ENCODE measurements at places on chromosomes 3 and 15. TPM values are rescaled to one million over a fixed set of nuclear protein-coding genes. Genes with fewer than 3 reads are reported as not detected.

The GOLGA6L10 gene
- 2.8 TPM for polyA plus RNA-seq

The ATP13A5 gene
- polyA plus RNA-seq: 1.2 TPM

The TMEM207 gene
- not detected for polyA plus RNA-seq

The GATM gene
- 2.5 TPM for polyA plus RNA-seq

The TUBGCP5 gene
- 7.6 TPM for polyA plus RNA-seq

The KLHL6 gene
- 3.4 TPM for polyA plus RNA-seq

The GPR149 gene
- not detected for polyA plus RNA-seq

The EFHB gene
- 1.4 TPM for polyA plus RNA-seq

The TRIM59 gene
- polyA plus RNA-seq: 2.1 TPM

The TM6SF1 gene
- polyA plus RNA-seq: 15.6 TPM

The PP2D1 gene
- not detected for polyA plus RNA-seq

The CLRN1 gene
- polyA plus RNA-seq: not detected

All from lung (tissue), 17 donors.